Skin of body (tissue), 3 donors: ENCODE measurements at places on chromosomes 7 and 10.

- no peak for DNase-seq
Observed at GRCh38 chr10:103828587-103829197, 26.7 kb downstream of the SH3PXD2A start.

DNA sequence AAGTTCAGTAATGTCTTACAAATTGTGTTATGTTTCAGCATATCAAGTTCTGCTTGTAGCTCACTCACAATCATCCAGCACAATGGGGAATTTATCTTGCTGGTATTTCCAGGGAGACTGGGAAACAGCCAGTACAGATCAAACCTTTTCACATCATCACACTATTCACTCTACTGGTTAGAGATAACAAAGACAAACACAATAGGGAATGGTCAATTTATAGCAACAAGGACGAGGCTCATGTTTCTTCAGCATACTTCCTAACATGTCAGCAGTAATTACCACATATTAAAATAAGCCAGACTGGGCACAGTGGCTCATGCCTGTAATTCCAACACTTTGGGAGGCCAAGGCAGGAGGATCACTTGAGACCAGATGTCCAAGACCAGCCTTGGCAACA, 38.3 kb downstream of the TOMM7 start:
- no peak for DNase-seq

DNA sequence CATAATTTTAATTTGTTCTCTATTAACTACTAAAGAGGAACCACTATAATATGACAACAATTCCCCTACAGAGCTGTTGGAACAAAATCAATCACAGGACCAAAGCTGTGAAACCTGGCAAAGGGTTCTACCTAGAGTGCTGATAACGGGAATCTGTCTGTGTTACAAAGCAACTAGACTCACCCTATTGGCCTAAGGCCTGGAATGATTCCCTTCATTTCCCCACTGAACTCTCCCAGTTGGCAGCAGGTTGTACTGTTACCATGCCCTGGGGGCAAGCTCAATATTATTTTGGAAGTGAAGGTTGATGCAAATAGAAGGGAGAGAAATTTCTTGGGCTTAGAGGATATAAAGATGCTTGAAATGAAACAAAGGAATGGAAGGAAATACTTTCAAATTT, 81.8 kb downstream of the SEMA3A start:
- DNase-seq = no peak

DNA sequence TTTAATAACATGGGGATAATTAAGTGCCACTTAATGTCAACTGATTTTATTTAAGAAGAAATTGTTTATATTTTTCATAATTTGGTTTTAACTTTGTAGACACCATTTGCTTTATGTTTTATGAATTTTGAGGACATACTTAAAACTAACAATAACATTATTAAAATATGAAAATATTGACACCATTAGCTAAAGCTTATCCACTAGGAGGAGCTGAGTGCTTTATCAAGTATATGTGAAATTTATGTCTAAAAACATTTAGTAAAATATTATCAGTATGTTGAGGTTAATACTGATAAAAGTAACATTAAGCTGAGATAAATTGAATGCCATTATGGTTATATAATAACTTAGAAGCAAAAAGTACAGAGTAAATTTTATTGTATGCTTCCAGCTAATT, 622.1 kb downstream of the ARL4A start:
- no peak for DNase-seq

- peak; percentile 77 for DNase-seq
Observed at GRCh38 chr7:92691578-92691977, 101.4 kb upstream of the FAM133B start.

GRCh38 chr7:24604630-24605029, 31.4 kb downstream of the PALS2 start:
- DNase-seq = no peak
